ENCODE measurements at places on chromosomes 3 and 15. TPM values are rescaled to one million over a fixed set of nuclear protein-coding genes. Genes with fewer than 3 reads are reported as not detected.
A peak's percentile ranks its signal among the peaks of the same experiment; 100 is the strongest.

- DNase-seq = no peak
- no peak overlapping the region for H3K4me3 ChIP-seq
- no peaks in the 10 kb centered on the region for H3K4me1 ChIP-seq
- H3K27me3 ChIP-seq = peaks cover 15% of the 10 kb centered on the region
- H3K36me3 ChIP-seq = no peaks in the 10 kb centered on the region
Measured at GRCh38 chr3:42961633-42962032, 17.5 kb upstream of the GASK1A start.

DNA sequence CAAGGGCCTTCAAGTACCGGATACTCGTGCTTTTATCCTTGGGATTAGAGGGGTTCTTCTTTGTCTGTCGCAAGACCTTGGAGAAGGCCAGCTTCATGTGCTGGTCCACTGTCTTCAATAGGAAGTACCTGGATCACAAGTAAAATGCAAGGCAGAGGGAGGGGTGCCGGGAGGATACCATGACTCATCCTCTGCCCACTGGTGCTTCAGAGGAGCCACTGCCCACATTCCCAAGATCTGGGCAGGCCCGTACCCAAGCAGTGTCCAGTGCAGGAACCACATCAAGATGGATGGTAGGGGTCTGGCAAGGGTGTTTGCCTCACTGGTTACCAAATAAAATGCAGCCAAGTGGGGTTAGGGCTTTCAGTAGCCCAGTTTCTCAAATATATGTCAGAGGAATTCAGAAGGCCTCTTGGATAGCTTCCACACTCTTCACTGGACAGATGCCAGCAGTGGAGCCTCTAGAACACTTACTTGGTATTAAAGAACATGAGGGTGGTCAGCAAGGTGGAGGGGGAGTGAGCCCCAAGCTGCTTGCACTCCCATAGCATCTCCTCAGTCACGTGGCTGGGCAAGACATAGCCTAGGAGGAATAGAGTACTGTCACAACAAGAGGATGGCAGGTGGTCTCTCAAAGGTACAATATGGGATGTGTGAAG is 3.6 kb upstream of the IMPDH2 start:
- H3K27ac ChIP-seq = no peak overlapping the region
- no peak overlapping the region for H3K4me3 ChIP-seq
- no peak for DNase-seq
- H3K36me3 ChIP-seq = peaks cover 70% of the 10 kb centered on the region
- H3K4me1 ChIP-seq = peaks cover 22% of the 10 kb centered on the region
- no peaks in the 10 kb centered on the region for H3K27me3 ChIP-seq

- H3K4me3 ChIP-seq = no peak overlapping the region
- H3K36me3 ChIP-seq = no peaks in the 10 kb centered on the region
- no peak for DNase-seq
- H3K27ac ChIP-seq = no peak overlapping the region
Measured at GRCh38 chr3:136008732-136009470, 43.4 kb downstream of the PPP2R3A start.

PPP1R14D gene
- not detected for total RNA-seq

DNA sequence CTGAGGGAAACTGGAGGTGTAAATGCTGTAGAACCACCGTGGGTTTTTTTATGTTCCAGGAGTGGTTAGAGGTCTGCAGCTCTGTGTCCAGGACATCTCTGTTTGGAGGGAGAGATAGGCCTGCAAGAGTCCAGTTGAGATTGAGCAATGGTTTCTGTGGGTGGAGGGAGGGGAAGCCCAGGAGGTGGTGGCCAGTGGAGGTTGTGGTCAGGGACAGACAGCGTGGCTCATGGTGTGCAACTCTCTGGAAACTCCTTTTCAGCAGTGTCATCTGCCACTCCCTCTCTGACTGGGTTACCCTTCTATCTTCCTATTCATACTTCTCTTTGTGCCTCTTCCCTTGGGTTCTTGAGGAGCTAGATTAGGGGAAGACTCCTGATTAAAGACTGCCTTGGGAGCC is 9.6 kb downstream of the XCR1 start:
- no peak overlapping the region for H3K27ac ChIP-seq
- peaks cover 3% of the 10 kb centered on the region for H3K27me3 ChIP-seq
- H3K36me3 ChIP-seq = no peaks in the 10 kb centered on the region
- H3K4me1 ChIP-seq = no peaks in the 10 kb centered on the region
- no peak for DNase-seq

TTLL13 gene
- total RNA-seq = 2.2 TPM

- DNase-seq = no peak
- no peak overlapping the region for H3K4me3 ChIP-seq
- H3K4me1 ChIP-seq = no peaks in the 10 kb centered on the region
- H3K27me3 ChIP-seq = peaks cover 14% of the 10 kb centered on the region
- H3K27ac ChIP-seq = no peak overlapping the region
Measured at GRCh38 chr3:124202754-124203153, 210.8 kb upstream of the ROPN1 start.

DNA sequence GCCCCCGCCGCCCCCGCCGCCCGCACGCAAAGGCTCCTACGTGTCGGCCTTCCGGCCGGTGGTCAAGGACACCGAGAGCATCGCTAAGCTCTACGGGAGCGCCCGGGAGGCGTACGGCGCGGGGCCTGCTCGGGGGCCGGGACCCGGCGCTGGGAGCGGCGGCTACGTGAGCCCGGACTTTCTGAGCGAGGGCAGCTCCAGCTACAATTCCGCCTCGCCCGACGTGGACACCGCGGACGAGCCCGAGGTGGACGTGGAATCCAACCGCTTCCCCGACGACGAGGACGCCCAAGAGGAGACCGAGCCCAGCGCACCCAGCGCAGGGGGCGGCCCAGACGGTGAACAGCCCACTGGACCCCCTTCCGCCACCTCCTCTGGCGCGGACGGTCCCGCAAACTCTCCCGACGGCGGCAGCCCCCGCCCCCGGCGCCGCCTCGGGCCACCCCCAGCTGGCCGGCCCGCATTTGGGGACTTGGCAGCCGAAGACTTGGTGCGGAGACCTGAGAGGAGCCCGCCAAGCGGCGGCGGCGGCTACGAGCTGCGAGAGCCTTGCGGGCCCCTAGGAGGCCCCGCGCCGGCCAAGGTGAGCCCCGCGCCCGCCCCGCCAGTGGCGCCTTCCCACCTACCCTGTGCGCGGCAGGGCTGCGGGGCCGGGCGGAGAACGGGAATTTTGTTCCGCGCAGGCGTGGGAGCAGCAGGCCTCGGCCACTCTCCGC is 2.4 kb downstream of the SKOR1 start:
- peaks cover 42% of the 10 kb centered on the region for H3K4me1 ChIP-seq
- no peak for DNase-seq
- peaks cover 2% of the 10 kb centered on the region for H3K36me3 ChIP-seq
- H3K4me3 ChIP-seq = peak overlapping the region; percentile 59
- H3K27me3 ChIP-seq = peaks cover 54% of the 10 kb centered on the region

CADM2 gene
- not detected for total RNA-seq

- peak overlapping the region; percentile 91 for H3K4me3 ChIP-seq
- H3K27me3 ChIP-seq = no peaks in the 10 kb centered on the region
- peak overlapping the region; percentile 91 for H3K27ac ChIP-seq
- H3K36me3 ChIP-seq = peaks cover 19% of the 10 kb centered on the region
- H3K4me1 ChIP-seq = peaks cover 41% of the 10 kb centered on the region
Measured at GRCh38 chr15:90001683-90002427, 731 bp downstream of the ZNF710 start.

EIF4E3 gene
- total RNA-seq = 2.0 TPM

STX19 gene
- not detected for total RNA-seq

DNA sequence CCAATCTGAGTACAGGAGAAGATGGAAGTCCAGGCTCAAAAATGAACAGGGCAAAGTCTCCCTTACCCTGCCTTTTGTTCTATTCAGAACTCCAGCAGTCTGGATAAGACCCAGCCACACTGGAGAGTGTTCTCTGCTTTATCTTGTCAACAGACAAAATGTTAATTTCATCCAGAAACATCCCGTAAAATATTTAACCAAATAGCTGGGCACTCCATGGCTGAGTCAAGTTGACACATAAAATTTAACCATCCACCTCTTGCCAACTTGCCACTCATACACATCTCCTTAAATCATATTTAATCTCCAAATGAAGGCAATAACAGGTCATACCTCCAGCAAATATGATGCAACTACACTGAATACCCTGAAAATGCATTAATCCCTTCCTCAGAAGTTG is 33.6 kb downstream of the MKRN3 start:
- H3K36me3 ChIP-seq = no peaks in the 10 kb centered on the region
- no peak for DNase-seq
- no peak overlapping the region for H3K4me3 ChIP-seq

GRK7 gene
- total RNA-seq = not detected

DNA sequence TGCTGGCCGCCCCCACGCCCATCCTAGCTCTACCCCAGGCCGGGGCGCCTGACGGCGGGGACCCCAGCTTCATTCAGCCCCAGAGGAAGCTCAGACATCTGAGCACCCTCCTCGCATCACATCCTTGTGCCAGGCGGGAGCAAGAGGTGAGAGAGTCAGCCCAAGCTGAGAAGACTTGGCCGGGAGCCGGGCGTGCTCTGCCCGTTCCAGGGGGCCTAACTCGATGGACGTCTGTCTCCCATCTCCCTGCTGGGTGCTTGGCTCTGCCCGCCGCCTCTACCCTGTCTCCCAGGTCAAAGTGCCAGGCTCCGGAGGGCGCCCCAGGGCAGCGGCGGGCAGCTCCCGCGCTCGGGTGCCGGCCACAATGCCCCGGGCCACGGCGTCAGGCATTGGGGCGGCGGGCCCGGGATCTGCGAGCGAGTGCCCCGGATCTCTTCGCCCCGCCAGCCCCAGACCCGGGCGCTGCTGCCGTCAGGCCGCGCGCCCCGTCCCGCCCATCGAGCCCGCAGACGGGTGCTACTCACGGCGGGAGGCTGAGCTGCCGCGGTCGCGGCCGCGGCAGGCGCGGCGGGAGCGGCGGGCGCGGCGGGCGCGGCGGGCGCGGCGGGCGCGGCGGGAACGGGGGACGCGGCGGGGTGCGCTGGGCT is 388 bp downstream of the DAPK2 start:
- H3K4me1 ChIP-seq = peaks cover 68% of the 10 kb centered on the region
- peak; percentile 33 for DNase-seq
- H3K4me3 ChIP-seq = peak overlapping the region; percentile 70
- H3K27ac ChIP-seq = no peak overlapping the region

DNA sequence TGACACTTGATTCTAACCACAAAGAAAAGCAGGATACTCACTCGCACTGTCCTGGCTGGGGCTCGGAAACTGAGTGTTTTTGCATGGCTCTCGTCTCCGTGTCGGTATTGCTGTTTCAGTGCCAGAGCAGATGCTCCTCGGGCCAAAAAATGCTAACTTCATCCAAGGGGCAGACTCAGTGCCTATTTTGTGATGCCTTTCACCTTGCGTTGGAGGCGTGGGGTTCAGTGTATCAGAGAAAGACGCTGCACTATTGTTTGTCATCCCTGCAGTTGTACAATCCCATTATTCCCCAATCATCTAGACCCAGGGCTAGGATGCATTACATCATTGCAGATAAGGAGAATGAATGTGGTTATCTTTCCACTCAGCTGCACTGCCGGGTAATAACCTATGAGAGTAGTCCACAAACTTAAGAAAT is 1.4 kb downstream of the CACNA2D3 start:
- no peak overlapping the region for H3K27ac ChIP-seq
- DNase-seq = no peak
- peaks cover 41% of the 10 kb centered on the region for H3K27me3 ChIP-seq
- no peaks in the 10 kb centered on the region for H3K36me3 ChIP-seq
- H3K4me1 ChIP-seq = peaks cover 20% of the 10 kb centered on the region

ZNF660 gene
- 5.2 TPM for total RNA-seq

PLA2G4F gene
- not detected for total RNA-seq

CHRNB4 gene
- total RNA-seq = not detected

BMF gene
- total RNA-seq = 353 TPM

GPR87 gene
- total RNA-seq = not detected

GRCh38 chr3:36964331-36964730 is 19.5 kb upstream of the TRANK1 start:
- peaks cover 21% of the 10 kb centered on the region for H3K4me1 ChIP-seq
- no peaks in the 10 kb centered on the region for H3K36me3 ChIP-seq
- no peaks in the 10 kb centered on the region for H3K27me3 ChIP-seq
- no peak overlapping the region for H3K27ac ChIP-seq
- no peak overlapping the region for H3K4me3 ChIP-seq

- peak overlapping the region; percentile 99 for H3K27ac ChIP-seq
- peak overlapping the region; percentile 100 for H3K4me3 ChIP-seq
- H3K27me3 ChIP-seq = no peaks in the 10 kb centered on the region
- no peak for DNase-seq
- peaks cover 36% of the 10 kb centered on the region for H3K4me1 ChIP-seq
Measured at GRCh38 chr3:196740481-196741248, 1.0 kb downstream of the PAK2 start.

DNA sequence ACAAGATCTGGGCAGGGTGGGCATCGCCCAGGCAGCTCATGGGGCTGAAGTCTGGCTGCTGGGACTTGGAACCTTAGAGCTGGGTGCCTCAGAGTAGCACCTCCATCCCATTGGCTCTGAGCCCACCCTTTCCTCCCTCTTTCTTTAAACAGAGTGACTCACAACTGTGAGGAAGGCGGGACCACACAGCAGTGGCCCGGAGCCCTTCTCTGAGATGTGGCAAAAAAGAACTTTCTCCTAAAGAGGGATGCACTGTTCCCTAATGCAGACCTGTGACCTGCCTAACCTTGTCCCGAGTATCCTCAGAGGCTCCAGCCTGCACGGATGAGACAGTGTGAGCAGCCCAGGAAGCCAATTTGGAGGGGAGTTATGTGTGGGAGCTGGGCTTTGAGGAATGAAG is 23.6 kb downstream of the PRR20G start:
- H3K4me1 ChIP-seq = no peaks in the 10 kb centered on the region
- H3K36me3 ChIP-seq = no peaks in the 10 kb centered on the region
- no peak for DNase-seq
- H3K27ac ChIP-seq = no peak overlapping the region
- H3K4me3 ChIP-seq = no peak overlapping the region

DNA sequence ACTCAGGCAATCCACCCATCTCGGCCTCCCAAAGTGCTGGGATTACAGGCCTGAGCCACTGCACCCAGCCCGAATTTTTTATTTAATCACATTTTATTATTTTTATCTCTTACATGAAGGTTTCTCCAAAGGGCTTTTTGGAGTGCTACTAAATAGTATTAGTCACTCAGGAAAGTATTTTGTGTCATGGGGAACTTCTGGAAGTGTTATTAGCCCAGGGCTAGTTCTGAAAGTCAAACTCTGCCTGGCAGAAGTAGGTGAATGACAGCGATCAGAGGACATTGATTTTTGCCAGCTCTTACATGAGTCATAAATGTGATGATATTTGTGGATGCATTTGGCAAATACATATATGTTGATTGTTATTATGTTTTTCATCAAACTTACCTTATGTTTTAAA is 48.7 kb downstream of the ZPLD1 start:
- no peaks in the 10 kb centered on the region for H3K4me1 ChIP-seq
- no peak for DNase-seq
- H3K27ac ChIP-seq = no peak overlapping the region
- no peaks in the 10 kb centered on the region for H3K36me3 ChIP-seq
- no peaks in the 10 kb centered on the region for H3K27me3 ChIP-seq
- no peak overlapping the region for H3K4me3 ChIP-seq

GRCh38 chr3:194275721-194276120 is 75.4 kb downstream of the CPN2 start:
- H3K36me3 ChIP-seq = no peaks in the 10 kb centered on the region
- no peak overlapping the region for H3K4me3 ChIP-seq

PLA2G4D gene
- not detected for total RNA-seq
